ENCODE measurements at places on chromosomes 6 and 20.

DNA sequence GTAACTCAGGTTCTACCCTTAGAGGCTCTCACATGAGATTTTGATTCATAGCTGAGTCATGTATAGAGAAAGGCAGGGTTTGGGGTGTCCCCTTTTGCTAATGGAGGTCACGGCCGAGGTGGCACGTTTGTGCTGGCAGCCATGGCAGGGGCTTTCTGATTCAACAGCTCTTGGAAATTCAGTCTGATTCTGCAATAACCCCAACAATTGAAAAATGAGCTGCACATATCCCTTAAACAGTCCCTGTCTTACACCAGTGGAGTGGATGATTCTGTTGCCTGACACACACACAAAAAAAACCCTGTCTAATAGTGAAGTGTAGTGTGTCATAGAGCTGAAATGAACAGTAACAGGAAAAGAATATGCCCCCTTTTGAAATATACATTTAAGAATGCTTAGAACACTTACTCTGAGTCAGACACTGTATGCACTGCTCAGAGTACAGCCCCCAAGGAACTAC lies 40.4 kb upstream of the ARG1 start:
- DNase-seq, result no peak

GRCh38 chr6:6643398-6643797 lies 54.9 kb downstream of the LY86 start:
- no peak for DNase-seq

- no peak for DNase-seq
Measured at GRCh38 chr6:144338951-144339700, 54.0 kb downstream of the UTRN start.

GRCh38 chr6:30136570-30137286 lies 788 bp downstream of the TRIM40 start:
- no peak for DNase-seq

- peak; percentile 86 for DNase-seq
Measured at GRCh38 chr6:112780498-112781096, 433.5 kb downstream of the RFPL4B start.

DNA sequence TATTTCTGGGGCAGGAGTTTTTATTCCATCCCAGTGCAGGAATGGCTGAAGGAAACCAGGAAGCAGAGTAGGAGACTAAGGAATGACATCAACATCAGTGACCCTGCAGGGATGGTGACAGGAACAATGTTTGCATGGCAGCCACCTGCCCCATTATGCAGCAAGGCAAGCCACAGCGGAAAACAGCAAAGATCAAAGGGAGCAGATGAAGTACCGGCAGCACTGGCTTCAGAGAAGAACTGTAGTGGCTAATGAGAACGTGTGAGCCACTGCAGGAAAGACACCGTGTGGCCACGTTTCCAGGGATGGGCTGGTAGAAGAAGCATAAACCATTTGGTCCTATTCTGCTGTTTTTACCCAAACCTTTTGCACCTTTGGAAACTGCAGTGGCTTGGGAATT lies 52.9 kb upstream of the TAB2 start:
- DNase-seq, result no peak

- no peak for DNase-seq
Measured at GRCh38 chr6:3899061-3899460, 49.9 kb downstream of the FAM50B start.

DNA sequence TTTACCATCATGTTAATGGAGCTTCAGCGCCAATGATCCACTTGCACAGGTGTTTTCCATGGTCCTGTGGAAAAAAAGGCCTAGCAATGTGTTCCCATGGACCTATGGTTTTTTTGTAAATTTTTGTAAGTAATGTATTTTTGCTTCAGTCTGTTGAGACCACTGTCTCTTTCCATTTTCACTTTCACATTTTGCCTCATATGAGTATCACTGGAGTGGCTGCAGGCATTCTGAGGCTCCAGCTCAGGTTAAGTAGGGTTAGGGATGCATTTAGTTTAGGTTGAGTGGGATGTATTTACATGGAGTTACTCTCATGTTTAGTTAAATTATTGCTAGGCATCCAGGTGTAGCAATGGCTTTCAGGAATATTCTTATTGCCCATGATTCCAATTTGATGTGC lies 19.2 kb upstream of the LMBRD1 start:
- no peak for DNase-seq

GRCh38 chr20:11260611-11261010 lies 586.8 kb upstream of the JAG1 start:
- peak; percentile 16 for DNase-seq

- DNase-seq, result no peak
Measured at GRCh38 chr6:168313431-168314011, 6.1 kb downstream of the DACT2 start.

DNA sequence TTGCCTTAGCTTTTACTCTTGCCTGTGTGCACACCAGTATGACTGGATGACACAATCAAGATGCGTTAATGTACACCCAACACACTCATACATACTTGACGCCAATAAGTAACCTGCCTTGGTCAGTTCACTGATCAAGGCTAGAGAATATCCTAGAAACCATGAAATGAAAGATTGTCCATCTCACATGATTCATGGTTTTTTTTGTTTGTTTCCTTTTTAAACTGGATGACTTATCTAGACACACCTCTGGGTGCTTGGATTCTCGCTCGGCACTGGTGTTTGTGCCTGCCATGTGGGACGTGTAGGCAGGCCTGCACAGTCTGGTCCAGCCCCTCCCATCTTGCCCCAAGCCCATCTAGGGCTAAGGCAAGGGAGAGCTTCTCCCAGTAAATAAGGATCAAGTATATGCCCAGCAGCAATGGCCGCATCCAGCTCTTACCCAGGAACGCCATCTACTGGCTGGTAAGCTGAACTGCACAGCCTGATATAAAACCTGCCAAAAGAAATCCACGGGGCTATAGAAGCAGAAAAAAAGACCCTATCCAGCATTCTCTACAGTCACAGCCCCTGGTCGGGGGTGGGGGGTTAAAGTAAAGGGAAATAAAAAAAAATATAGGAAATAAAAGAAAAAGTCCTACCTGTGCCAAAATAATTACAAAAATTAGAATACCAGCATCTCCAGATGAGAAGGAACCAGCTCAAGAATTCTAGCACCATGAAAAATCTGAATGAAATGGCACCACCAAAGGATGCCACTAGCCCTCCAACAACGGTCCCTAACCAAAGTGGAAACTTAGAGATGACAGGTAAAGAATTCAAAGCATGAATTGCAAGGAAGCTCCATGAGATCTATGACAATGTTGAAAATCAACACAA lies 73.3 kb downstream of the OTOR start:
- DNase-seq, result peak; percentile 43

DNA sequence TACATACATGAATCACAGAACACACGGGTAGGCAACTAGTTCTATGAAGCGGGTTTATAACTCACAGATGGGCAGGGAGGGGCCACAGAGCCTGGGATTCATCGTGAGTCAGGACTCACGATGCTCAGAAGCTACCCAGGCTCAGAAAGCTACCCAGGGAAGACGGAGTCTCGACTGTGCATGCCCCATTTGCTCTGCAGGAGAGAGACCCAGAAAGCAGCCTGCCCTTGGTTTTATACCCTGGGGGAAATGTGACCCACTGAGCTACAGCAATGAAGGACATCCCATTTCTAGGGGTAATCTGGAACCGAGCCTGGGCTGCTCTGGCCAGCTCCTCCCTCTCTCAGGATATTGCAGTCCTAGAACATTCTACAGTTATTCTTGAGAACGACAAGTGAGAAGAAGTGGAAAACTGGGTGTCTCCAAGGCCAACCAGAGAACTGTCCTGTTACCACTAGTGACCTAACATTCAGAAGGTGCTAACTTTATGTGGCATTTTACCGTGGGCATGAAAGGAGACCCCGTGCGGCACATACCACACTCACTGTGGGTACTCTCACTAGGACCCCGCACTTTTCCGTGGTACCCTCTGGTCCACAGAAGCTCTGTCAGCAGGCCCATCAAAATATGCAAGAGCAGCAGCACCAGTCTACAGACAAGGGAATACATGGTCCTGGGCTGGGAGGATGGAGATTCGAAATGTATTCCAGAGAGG lies 201.9 kb upstream of the PMEPA1 start:
- DNase-seq, result no peak

- no peak for DNase-seq
Measured at GRCh38 chr6:37173493-37174195, 3.7 kb downstream of the PIM1 start.

- no peak for DNase-seq
Measured at GRCh38 chr6:147023148-147023547, 181.1 kb upstream of the STXBP5 start.

DNA sequence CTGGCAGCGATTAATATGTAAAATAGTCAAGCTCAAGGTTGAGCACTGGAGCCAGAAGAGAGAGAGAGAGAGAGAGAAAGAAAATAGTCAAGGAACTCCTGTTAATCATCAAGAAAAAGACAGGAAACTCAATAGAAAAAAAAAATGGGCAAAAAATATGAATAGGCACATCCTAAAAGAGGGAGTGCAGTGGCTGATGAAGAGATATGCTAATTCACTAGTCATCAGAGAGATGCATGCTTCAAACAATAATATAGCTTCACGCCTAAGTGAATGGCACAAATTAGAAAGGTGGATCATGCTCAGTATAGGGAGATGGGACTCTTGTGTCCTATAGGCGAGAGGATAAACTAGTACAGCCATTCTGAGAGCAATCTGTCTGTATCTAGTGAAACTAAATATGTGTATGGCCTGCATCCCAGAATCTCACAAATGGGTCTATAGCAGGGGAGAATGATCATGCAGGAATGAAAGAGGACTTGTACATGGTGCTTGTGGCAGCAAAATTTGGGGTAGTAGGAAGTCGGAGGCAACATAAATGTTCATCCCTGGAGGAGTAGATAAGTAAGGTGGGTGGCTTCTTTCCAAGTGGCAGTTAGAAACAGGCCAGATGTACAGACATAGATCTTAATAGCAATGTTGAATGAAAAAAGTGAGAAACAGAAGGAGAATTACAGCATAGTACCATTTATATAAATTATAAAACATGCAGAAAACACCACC lies 176.8 kb downstream of the VEGFA start:
- no peak for DNase-seq

Measured in fibroblast of upper back skin (primary cell).